Nucleus accumbens (tissue), 56 donors: ENCODE measurements at places on chromosomes 13 and 19.

DNA sequence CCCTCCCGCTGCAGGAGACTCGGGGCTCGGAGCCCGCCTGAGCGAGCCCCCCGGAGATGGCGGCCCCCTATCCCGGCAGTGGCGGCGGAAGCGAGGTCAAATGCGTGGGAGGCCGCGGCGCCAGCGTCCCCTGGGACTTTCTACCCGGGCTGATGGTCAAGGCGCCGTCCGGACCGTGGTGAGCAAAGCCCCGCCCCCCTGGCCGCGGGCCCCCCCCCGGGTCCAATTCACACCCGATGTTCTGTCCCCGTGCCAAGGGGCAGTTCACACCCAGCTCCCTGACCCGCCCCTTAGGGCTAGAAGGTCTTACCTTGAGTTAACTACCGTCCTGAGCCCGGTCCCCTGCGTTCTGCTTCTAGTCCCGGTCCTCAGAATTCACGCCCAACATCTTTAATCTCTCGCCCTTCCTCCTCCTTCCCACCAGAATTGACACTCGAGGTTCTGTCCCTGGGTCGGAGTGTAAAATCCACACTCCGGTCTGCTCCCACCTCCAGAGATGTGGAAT, 1.4 kb downstream of the NPAS1 start:
- no peak for DNase-seq

DNA sequence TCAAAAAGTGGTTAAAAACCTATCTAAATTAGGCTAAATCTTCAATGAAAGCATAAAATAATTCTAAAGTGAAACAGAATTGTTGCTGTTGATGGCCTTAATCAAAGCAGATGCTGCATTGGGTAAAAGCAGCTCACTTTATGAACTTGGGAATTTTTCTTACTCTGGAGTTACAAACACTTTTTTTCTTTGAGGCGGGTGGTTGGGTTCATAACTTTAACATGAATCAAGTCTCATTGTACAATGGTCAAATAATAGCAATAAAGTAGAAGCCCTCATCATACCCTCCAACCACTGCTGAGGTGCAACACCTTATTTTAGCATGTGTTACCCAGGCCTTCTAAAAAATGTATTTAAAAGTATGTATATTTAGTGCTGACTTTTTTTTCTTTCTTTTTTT, 29.1 kb downstream of the NUP58 start:
- no peak for DNase-seq

- no peak for DNase-seq
These were observed 663.2 kb upstream of the SGCG start for GRCh38 chr13:22517544-22517943.

DNA sequence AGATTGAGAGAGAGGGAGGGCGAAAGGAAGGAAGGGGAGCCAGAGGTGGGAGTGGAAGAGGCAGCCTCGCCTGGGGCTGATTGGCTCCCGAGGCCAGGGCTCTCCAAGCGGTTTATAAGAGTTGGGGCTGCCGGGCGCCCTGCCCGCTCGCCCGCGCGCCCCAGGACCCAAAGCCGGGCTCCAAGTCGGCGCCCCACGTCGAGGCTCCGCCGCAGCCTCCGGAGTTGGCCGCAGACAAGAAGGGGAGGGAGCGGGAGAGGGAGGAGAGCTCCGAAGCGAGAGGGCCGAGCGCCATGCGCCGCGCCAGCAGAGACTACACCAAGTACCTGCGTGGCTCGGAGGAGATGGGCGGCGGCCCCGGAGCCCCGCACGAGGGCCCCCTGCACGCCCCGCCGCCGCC, at the start of gene TNFSF11:
Gene TNFSF11, plus strand, starts transcription at position 142 of the 400 bp plus-strand sequence. Its CDS starts 152 bp downstream, at position 294.
- DNase-seq, result no peak
